ENCODE measurements at places on chromosomes 6 and 20.
A peak's percentile ranks its signal among the peaks of the same experiment; 100 is the strongest.

- peak; percentile 79 for DNase-seq
These were observed 105.8 kb upstream of the SUPT3H start for GRCh38 chr6:45483501-45483900.

DNA sequence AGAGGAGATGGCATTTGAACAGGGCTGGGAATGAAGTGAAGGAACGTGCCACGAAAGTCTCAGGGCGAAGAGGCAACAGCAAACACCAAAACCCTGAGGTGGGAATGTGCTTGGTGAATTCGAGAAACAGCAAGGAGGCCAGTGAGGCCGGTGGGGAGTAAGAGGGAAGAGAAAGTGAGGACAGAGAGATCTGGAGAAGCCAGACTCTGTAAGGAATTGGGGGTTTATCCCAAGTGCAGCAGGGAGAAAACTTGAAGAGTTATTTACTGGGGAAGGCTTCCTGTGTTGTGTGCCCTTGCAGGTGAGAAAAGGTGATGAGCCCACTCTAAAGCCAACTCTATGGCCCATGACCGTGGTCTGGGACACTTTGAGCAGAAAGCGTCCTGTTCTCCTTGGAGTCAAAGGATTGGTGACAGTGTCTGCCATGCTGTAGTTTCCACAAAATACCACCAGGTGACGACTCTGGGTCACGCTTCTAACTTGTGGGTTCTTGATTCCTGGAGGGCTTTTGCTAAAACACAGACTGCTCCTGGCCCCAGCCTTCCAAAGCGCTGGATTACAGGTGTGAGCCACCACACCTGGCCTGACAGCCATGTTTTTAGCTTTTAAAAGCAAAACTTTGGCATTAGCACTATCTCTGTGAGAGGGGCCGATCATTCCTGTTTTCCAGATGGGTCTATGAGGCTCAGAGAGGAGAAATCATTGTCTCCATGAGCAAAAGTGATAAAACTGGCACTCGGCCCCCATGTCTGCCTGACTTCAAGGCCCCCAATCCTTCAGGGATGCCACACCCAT lies 18.0 kb upstream of the CSNK2A1 start:
- DNase-seq = peak; percentile 69

- peak; percentile 40 for DNase-seq
These were observed 695.0 kb upstream of the MAP3K7 start for GRCh38 chr6:91281901-91282300.

DNA sequence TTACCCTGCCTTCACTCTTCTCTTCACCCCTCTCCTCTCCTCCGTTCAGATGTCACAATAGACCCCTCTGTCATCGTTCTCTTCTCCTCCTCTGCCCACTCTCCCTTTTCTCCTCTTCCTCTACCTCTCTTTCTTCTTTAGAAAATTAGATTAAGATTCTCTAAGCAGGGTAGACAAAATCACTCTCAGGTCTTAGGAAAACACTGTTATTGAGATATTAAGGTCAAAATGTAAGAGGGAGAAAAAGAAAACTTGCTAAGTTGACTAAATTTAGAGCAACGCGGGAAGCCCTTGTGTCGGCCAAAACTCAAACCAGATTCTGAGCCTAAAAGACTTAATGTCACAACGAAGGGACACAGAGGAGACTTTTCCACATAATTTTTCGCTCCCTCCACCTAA lies 22.1 kb upstream of the ZNF184 start:
- DNase-seq = no peak

DNA sequence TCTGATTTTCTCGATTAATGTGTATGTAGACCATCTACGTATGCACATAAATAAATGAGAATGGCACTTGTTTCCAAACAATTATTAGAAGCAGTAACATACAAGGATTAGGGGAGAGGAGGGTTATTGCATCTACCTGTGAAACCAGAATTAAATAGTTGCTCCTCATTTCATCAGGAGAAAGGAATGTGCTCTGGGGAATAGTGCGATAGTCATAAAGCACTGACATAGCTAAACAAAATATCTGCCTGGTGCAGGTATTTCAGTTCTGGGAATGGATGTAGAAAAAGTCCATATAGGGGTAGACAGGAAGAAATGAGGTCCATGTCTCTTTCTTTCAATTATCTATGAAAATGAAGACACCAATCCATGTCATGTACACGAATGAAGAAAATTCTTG lies 1.6 kb upstream of the ID4 start:
- no peak for DNase-seq

DNA sequence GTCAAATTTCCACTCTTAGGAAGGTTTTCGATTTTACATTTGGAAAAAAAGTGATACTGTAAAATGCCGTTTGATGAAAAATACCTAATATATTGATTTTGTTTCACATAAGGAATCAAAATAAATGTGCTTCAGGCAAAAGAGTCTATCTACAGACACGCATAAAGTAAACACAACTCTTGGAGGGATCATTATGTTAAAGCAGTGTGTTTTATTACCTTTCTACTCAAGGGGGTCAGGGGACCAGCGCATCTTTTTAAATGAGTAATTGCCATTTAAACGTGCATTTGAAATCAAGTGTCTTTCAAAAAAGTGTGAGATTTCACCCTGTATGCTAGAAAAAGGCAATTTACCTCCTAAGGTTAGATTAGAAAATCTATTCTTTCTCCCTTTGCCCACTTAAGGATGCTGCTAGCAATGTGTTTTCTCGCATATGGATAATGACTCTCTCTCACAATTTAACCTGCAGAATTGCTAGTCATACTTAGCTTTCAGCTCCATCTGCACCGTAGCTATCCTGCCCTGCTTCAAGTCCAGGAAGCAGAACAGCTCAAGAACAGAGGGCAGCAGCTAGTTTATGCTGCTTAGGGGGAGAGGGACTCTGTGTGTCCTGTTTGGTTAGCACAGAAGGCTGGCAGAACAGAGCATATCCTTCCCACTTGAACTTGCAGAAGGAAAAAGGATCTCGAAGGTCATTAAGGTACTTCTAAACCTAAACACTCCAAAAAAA lies 35.0 kb downstream of the NKAIN2 start:
- no peak for DNase-seq

DNA sequence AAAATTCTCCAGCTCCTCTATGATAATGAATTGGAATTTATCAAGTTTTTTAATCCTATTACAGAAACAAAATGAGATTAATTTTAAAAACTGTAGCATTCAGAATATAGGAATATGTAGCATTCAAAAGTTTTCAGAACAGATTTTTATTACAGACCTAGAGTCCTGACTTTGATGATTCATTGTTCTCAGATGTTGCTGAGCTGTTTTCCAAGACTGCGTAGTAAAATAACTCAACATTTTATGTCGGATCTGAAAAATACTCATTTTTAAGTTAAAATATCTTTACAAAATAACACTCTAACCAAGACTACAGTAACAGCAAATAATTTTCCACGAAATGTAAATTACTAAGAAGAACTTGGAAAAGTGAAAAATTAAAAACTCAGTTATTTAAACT lies 67.1 kb downstream of the SYCP2 start:
- peak; percentile 7 for DNase-seq

DNA sequence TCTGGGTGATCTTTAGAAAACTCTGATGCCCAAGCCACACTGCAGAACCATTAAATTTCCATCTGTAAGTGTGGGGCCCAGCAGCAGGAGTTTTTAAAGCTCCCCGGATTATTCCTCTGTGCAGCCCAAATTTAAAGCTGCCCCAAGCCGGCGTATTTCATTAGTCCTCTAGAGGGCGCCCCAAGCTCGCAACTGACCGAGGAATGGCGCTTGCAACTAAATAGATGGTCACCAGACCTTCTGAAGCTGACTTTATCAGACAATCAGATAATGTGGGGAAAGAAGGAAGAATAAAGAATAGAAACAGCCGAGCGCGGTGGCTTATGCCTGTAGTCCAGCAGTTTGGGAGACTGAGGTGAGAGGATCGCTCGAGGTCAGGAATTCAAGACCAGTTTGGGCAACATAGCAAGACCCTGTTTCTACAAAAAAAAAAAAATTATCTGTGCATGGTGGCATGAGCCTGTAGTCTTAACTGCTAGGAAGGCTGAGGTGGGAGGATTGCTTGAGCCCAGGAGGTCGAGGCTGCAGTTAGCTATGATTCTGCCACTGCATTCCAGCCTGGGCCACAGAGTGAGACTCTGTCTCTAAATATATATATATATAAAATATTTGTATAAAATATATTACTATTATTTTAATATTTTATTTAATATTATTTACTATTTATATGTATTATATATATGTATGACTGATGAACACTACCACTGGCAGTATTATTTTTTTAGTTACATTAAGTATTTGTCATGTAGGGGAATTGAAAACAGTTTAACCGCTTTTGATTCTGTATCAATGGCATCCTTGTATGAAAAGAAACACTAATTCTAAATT lies 56.0 kb downstream of the OTOR start:
- DNase-seq = peak; percentile 47

DNA sequence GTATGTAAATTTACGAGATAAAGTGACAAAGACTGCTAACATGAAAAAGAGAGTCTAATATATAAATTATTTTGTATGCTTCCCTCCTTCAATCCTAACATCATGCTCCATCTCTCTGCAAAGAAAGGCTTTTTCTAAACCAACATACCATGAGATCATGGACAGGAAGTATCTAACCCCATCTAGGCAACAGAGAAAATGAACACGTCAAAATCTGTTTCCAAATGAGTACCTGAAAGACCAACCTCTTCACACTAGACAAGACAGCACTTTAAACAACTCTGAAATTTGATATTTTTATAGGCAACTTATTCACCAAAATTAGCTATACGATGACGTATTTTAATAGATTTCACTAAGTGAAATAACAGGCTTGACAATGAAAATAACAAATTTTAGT lies 54.6 kb downstream of the MAN1A1 start:
- no peak for DNase-seq

DNA sequence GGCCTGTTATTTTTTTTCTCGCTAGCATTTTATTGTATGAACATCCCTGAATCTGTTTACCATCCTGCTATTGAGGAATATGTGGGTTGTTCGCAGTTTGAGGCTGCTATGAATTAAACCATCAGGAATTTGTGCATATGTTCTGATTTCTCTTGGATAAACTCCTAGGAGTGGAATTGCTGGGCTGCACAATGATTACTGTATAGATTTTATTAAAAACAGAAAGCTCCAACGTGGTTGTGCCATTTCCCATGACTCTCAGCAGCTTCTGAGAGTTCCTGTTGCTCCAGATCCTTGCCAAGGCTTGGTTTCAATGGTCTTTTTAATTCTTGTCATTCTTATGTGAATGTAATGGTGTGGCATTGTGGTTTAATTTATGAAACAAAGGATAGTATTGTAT lies 75.1 kb downstream of the EDN3 start:
- DNase-seq = peak; percentile 46

GRCh38 chr6:16512544-16513290 lies 248.5 kb downstream of the ATXN1 start:
- no peak for DNase-seq

DNA sequence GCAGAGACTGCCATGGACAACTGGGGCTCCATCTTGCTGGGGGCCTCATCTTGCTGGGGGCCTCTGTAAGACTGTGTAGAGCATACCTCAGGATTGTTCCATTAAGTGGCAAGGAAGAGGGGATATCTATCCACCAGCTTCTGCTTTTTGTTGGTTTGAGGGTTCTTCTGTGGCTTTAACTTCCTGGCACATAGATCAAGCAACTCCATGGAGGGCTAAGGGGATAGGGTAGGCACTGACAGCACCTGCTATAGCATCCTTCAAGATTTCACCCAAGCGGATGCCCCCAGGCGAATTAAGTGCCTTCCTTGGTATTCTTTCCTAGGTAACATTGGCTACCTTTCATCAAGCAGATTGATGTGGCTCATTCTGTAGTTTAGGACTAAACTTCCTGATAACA lies 3.8 kb upstream of the LRRN4 start:
- no peak for DNase-seq

DNA sequence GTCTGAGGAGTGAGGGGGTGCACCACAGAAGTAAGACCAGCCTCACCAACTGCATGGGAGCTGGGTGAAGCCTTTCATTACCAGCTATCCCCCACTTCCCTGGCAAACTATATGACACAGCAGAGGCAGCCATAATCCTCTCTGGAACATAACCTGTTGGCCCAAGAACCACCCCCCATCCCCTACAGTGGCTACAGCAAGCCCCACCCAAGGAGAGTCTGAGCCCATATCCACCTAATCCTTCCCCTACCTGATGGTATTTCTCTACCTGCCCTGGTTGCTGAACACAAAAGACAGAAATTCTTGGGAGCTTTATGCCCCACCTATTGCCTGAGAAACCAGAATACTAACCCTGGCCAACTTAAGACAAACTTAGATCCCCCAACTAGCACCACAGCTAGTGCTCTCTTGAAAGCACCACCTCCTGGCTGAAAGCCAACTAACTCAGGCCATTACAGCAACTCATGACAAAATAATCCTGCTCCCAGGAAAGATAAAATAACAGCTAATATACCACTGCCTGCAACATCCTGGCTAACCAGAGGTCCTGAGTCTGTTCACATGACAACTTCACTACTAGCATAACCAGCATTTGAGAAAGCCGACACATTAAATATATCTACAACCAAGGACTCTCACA lies 11.2 kb downstream of the RNGTT start:
- DNase-seq = peak; percentile 27

DNA sequence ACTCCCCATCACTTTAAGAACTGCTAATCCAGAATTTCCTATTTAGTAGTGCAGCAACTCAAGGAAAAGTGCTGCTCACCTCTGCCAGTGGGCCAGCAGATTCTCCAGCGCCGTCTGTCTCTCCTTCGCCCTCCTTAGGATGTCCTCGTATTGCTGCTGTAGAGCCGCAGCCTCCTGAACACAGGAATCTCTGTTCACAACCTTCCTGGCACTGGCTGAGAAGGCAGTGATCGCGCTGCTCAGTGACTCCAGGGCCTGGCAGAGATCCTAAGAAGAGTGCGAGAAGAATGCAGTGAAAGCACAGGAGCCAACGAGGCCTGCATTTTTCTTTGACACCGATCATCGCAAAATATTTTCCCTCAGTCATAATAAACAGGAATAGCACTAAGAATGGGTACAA lies 209.0 kb downstream of the SYNE1 start:
- peak; percentile 6 for DNase-seq

DNA sequence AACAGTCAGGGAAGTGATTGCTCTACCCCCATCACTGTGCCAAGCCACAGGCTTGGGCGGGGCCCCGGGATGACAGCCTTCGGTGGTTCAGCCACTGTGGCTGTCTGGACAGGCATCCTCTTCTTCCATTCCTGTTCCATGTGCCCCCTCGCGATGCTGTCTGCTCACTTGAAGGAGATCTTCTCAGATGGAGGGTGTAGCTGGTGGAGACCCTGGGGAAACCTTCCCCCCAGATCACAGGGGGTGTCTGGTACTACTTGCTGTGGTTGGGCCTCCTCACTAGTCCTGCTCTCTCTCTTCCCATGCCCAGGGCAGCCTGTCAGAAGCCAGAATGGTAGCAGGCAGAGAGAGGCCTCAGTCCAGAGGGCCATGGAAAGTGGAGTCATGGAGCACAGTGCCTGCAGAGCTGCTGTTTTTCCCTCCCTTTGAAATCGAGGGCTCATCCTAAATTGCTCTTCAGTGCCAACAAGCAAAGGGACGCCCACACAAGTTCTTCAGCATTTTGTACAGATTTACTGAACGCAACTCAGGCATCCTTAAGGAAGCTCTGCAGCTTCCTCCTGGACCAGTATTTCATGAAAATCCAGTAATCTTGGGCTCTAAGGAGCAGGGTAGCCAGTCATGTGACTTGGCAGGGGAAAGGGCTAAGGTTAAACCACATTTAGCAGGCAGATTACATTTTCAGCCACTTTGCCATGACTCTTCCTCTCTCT lies 326.6 kb downstream of the ZFAND3 start:
- no peak for DNase-seq
